Dermis microvascular lymphatic vessel endothelial cell (primary cell): ENCODE measurements at places on chromosomes 2 and 18.

DNA sequence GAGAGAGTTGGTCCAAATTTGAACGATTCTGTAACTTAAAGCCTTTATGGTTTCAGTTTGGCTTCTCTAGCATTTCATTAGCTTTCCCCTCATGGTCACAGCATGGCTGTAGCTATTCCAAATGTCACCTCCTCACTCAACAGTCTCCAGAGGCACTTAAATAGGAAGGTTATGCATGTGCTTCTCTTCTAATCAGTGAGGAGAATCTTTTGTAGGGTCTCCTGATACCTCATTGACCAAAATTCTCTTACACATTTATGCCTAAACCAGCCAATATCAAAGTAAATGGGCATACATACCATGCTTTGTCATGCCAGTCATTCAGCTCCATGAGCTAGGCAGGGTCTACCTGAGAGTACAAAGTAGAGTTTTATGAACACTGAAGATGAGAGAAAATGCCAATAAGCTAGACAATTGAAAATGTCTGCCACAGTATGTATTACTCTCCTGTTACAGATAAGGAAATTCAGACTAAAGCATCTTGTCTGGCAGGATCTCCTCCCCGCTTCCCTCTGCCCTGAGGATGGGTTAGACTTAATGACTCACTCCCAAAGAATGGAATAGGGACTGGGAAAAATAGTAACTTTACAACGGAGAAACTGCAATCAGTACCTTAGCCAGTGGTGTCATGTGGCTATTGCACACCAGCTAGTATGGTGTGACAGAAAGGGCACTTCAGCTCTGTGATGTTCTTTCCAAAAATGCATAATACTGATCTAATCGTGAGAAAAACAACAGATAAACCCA is 15.4 kb downstream of the DSG2 start:
- DNase-seq = peak; percentile 6

DNA sequence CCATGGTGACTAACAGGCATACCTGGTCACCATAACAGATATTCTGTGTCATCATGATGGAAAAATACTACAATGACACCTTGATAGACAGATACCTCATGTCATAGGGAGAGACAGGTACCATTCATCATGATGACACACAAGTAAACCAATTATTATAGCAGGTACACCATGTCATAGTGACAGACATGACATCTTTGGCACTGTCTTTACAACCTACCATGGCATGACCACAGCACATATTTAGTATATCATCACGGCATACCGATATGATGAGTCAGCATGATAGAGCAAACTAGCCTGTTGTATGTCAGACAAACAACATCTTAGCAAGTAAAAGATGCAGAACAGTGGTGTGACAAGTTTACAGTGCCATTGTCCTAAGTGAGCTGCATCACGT is 101.3 kb upstream of the KLHL29 start:
- no peak for DNase-seq

DNA sequence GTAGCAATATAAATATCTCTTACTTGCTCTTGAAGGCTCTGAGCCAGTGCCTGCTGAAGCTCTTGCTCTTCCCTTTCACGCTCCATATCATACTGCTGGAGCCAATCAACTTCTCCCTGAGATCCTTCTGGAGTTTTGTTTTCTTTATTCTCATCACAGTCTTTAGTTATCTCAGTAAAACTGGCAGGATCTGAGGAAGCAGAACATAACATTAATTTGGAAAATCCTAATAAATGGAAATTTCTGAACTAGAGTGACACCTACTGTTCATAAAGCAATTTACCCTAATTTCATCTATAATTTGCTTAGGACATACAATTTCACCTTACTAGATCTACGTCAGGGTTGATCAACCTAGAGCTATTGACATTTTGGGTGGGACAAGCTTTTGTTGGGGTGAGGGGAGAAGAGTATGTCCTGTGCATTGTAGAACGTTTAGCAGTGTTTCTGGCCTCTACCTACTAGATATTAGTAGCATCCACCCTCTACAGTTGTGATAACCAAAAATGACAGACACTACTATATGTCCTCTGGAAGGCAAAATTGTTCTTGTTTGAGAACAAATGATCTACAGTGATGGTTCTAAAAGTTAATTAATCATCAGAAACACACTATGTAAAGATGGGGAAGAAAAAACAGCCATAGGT is 47.2 kb downstream of the VIL1 start:
- DNase-seq = peak; percentile 33

DNA sequence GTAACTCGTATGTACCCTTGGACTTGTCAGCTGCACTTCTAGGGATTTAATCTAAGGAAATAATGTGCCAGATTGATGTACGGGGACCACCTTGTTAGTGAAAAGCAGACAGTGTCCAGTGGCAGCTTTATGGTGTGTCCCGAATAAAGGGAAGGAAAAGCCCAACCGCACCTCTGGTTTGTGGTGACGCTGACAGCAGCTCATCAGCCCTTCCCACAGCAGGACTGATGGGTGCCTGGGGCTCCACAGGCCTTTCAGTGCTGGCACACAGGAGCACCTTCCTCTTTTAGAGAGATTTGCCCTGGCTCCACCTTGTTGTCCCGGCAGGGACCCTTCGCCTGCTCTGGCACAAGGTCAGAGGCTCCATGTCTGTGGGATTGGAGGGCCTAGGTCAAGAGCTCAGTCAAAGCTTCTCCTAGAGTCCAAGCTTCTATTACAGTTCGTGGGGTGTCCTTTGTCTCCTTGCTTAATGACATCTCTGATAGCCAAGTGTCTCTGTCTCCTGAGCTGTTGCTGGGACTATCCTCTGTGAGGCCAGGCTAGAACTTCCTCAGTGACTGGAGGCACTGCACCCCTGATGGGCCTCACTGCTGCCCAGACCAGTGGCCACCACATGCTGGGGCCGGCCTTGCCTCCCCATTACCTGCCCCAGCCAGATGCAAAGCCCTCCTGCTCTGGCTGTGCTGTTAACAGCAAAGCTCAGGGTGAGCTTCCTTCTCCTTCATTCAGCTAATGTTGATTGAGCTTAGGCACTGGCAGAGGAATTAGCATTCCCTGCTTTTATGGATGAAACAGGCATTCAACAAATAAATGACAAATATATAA is 33.0 kb upstream of the SCLY start:
- DNase-seq = no peak

DNA sequence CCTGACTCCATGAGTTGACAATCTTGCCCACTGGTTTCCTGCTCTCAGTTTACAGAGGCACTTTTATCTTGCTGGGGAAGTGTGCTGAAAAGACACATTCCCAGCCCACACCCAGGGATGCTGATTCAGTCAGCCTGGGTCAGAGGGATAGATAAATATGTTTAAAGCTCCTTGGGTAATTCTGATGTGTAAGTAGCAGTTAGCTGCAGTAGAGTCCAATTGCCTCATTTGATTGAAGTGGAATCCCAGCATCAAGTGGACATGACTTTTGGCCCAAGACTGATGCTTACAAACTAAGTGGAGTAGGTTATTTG is 29.4 kb downstream of the PSD4 start:
- no peak for DNase-seq

GRCh38 chr2:83665894-83666293 is 793.2 kb downstream of the SUCLG1 start:
- DNase-seq = peak; percentile 66

DNA sequence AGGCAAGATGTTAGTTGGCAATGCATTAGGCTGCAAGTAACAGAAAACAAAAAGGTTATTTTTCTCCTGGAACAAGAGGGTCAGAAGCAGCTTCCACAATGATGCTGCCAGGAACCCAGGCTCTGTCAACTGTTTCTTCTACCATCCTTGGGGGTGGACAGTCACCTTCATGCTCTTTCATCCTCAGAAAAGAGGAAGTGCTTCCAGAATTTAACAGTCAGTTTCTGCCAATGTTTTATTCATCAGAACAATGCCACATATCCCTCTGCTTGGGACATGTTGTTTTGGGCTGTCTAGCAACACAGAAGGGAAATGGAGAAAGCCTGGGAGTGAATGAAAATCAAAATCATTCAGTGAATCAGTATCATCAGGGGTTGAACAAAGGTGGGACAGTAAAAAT is 7.1 kb downstream of the TMEM182 start:
- no peak for DNase-seq

DNA sequence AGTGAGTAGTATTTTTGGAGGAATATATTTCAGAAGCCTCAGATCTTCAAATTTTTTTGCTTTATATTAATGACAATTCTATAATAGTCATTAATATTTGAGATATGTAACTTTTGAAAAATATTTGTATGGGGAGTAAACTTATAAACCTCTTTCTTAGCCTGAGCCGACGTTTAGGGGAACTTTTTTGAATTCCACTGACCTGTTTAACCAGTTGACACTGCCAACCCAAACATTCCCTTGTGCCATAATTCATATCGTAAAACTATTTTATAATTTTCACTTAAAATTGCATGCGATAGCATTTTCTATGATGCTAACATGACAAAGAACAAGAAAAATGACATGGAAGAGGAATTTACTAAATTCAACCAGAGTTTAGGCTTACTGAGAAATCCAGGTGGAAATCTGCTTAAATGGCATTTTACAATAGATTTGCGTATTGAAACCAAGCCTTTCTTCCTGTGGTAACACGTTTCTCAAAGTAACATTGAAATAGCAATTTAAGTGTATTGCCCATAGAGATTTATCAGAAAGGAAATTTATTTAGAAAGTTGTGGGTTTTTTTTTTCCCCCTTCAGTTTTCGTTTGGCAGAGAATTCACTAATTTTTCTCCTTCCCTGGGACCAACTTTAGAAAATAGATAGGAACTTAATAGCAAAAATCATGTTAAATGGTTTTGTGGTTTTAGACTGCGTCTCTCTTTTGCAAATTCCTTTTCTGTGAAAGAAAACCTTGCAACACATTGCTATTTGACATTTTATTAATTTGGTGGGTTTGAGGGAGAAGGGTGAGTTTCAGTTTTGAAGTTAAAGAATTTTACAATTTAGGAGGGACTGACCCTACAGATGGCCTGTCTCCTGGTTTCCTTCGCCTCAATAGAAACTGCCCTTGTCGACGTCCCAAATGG is 77.4 kb downstream of the TANC1 start:
- DNase-seq = peak; percentile 33

DNA sequence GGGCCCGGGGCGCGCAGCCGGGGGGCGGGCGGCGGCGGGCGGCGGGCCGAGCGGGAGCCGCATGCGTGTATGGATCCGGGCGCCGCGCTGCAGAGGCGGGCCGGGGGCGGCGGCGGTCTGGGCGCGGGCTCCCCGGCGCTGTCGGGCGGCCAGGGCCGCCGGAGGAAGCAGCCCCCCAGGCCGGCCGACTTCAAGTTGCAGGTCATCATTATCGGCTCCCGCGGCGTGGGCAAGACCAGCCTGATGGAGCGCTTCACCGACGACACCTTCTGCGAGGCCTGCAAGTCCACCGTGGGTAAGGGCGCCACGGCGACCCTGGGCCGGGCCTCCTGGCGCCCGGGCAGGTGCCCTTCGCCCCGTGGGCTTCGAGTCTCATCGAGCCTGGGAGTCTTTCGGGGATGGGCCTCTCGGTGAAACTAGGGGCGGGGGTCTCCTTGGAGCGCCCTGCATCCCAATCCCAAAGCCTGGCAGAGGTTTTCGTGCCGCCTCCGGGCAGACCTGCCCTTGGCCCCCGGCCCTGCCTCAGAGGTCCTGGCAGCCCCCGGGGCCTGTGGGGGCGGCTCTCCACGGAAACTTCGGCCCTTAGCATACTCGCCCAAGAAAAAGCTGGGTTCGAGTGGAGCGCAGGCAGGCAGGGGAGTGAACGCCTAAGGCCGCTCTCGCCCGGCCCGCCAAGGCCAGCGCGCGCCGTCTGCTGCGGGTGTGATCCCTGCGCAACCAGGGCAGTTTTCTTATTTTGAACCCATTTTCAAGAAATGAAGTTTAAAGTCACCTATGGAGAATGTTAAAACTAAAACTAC is 622 bp downstream of the RAB12 start:
- DNase-seq = no peak

- no peak for DNase-seq
These were observed 308.0 kb upstream of the STON1 start for GRCh38 chr2:48221846-48222516.

DNA sequence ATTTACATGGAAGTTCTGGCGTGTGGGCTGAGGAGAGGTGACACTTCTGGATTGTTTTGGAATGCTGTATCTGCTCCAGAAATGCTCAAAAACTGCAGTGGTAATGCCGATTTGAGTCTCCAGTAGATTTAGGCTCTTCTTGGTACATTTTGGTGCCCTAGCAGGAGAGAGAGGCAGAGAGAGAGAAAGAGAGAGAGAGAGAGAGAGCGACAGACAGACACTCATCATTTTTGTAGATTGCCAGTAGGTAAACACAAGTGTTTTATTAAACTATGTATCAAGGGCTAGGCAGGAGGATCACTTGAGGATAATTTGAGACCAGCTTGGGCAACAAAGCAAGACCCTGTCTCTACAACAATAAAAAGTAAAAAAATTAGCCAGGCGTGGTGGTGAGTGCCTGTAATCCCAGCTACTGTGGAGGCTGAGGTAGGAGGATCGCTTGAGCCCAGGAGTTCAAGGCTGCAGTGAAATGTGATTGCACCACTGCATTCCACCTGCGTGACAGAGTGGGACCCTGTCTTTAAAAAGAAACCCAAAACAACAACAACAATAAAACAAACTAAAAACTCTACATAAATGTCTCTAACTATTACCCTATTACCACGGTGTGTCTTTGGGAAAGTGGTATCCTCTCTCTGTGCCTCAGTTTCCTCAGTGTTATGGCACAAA is 60.2 kb downstream of the GATA6 start:
- DNase-seq = no peak

DNA sequence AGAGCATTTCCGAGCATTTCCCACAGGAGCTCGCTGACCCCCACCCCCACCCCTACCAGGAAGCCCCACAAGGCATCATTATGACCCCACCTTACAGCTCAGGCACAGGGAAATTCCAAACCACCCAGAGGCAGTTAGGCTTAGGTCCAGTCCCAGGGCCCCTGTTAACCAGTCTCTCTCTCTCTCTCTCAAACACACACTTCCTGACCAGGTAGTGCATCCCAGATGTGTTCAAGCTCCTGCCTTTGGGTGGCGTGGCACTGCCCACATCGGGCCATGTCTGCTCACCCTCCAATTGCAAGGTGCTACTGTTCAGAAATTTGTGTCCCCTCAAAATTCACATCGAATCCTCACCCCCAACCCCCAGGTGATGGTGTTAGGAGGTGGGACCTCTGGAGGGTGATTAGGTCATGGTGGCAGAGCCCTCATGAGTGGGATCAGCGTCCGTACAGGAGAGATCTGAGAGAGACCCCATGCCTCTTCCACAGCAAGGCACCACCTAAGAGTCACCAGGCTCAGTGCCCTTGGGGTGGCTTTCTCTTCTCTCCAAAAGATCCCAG is 8.8 kb downstream of the COPS9 start:
- no peak for DNase-seq

DNA sequence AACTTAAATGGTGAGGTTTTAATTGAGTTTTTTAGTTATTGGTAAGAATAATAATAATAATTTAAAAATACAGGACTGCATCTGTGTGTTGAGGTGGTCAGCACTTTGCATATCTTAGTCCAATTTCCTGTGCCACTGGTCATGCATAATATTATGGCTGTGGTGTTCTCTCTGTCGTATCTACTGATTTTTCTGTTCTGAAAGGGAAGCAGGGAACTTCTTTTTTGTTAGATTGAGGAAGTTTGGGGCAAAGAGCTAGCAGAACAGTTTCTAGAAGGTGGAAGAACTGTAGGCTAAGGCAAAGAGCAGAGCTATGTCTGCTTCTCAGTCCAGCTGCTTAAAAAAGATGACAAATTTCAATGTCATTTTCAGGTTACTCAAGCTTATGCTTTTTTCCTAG is 74.3 kb downstream of the XRCC5 start:
- no peak for DNase-seq
